Globus pallidus (tissue), 1 donor: ENCODE measurements at places on chromosomes 4 and X.

DNA sequence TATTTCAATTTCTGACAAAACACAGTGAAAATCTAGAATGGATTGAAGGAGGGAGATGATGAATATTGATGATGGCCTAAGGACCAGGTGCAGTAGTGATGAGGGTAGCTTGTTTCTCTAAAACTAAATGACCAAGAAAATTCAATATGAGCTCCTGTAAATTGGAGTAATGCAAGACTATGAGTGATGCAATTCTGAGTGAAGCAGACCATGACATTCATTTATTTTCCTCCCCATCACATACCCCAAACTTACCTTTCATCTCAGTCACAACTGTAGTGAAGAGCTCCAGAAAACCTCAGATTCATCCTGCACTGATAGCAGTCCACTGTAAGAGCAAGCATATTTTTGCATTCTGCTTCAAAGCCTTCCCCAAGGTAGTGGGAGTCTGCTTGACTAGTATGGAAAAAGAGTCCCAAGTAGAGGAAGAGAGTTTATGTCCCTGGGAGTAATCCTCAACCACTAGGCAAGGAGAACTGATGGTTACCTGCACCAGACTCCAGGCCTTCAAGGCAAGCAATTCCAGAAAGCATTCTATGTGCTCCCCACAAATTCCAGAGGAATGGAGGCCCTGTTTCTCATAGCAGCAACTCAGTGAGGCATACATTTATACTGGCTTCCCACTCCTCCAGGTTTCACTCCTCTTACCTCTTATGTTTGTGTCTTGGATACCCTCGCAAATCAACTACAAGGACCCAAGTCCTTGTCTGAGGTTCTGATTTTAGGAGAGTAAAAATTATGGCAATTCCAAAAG, 47.2 kb downstream of the CXCL1 start:
- no peak for DNase-seq

DNA sequence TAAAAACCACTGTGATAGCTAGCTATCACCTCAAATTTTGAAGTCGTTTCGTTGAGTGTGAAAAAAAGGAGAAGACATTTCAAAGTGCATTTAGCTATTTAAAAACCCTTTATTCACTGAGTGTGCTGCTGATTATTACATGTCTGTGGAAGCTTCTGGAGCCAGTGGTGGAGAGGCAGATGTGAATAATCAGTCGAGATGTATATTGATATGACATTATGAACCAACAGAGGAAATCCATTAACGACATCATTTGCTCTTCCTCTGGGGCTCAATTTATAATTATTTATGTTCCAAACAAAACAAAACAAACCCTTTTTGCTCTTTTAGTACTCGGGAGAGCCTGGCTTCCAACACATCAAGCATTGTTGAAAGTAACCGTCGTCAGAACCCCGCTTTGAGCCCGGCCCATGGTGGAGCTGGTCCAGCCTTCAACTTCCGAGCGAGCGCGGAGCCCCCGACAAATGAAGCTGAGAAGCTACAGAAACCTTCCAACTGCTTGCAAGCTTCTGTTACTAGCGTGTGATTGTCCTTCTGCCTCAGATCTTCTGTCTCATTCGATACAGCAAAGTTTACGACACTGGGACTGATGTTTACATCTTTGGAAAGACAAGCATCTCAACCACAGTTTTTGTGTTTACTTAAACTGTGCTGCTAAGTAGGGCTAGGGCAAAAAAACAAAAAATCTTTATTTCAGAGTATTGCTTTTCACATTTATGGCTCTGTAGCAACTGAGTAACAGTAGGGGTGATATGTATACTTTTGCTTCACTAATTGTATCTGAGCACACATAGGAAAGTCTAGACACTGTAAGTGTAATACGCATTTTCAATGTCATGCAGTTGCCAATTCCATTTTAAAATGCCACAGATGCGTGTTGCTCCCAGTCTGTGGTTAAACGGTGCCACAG, 111.9 kb downstream of the STOX2 start:
- DNase-seq = peak; percentile 45

DNA sequence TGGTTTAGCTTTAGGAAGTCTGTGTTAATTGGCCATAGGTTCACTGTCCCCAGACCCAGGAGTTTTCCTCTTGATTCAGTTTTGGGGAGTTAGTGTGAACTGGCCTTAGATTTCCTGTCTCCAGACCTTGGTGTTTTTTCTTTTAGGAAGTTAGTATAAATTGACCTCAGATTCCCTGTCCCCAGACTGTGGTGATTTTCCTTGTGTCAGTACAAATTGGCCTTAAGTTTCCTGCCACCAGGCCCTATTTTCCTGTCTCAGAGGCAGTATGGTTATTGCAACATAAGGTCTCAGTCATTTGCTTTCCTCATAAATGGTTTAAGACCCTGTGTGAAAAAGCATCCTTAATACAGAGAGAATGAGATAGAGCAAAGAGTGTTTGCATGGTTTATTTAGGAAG, 595.8 kb downstream of the NLGN4X start:
- no peak for DNase-seq

DNA sequence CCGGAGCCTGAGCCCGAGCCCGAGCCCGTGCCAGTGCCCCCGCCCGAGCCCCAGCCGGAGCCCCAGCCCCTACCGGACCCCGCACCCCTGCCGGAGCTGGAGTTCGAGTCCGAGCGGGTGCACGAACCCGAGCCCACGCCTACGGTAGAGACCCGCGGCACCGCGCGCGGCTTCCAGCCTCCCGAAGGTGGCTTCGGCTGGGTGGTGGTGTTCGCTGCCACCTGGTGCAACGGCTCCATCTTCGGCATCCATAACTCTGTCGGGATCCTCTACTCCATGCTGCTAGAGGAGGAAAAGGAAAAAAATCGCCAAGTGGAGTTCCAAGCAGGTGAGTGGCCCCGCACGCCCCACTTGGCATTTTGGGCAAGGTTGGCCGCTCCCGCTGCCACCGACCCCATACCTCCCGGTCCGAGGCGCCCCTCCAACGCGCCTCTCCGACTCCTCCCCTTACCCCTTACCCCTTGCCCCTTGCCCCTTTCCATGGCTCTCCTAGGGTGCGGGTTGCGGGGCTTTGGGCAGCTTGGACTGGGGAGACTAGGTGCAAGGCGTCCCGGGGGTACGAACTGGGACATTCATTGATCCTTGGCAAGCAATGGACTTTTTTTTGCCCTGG, 553 bp downstream of the SLC16A2 start:
- DNase-seq = no peak

DNA sequence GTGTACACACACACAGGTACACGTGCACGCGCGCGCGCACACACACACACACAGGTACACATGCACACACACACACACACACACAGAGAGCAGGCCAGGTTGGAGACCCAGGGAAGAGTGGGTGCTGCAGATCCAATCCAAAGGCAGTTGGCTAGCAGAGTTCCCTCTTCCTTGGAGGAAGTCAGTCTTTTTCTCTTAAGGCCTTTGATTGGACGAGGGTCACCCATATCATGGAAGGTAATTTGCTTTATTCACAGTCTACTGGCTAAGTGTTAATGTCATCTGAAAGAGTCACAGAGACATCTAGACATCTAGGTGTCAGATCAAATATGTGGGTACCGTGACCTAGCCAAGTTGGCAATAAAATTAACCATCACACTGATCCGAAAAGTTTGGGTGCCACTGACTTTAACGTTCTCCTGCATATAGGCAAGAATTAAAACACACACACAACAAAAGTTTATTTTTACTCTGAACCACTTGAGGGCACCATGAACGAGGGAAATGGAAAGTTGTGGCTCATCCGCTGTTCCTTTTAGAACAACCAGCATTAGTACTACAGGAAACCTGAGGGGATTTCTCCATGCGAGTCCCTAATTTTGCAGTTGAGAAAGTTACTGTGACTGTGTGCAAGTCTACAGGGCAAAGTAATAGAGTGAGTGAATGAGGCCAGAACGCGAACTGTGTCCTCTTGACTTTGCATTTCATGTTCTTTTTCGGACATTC, 66.0 kb upstream of the STOX2 start:
- peak; percentile 51 for DNase-seq

GRCh38 chrX:79506001-79506400, 138.9 kb upstream of the ITM2A start:
- no peak for DNase-seq

- no peak for DNase-seq
These were observed 227.4 kb downstream of the SLC7A11 start for GRCh38 chr4:138014590-138015288.

DNA sequence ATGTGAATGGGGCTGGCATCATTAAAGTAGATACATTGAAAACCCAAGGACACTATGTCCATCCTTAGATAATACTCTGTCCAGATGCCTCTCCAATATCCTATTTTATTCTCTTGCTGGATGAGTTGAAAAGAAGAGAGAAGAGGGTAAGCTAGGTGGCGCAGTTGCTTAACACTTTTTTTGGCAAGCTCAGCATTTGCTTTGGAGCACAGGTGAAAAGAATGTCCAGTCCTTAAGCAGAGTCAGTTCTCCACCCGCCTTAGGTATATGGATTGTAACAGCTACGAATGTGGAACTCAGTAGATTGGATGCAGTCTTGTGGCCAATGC, 208.4 kb downstream of the NWD2 start:
- DNase-seq = peak; percentile 72

GRCh38 chrX:51824061-51824460, 69.4 kb upstream of the MAGED1 start:
- no peak for DNase-seq

GRCh38 chr4:71545168-71545567, 206.3 kb downstream of the SLC4A4 start:
- DNase-seq = no peak

DNA sequence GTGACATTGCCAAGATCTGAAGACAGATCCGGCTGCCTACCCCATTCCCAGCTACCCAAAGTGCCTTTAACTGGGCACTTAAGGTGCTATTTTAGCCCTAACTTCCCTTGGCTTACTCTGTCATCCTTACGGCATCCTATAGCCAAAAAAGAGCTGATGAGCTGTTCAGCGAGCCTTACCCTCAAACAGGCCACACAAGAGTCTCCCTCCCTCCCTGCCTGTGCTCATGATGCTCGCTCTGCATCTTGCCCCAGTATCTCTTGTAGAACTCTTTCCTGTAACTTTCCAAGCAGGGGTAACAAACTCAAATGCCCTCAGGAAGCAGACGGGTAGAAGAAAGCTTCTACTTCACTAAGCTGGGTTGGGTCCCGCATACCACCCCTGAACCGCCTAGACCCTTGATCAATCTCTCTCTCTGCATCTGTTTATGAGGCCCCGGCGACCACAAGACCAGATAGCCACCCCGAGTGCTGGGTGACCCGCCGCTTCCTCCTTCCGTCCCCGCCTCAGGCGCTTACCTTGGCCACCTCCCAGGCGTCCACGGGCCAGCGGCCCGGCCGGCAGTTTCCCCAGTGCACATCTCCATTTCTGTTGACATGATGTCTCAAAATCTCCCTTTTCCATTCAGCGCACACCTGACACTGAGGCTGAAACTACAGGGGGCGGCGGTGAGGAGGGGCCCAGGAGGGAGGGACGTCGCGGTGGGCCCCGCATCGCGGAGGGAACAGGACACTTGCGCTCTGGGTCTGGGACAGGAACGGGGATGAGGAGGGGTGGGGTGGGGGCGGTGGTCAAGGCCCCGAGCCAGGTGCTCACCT, 663 bp downstream of the CXorf38 start:
- DNase-seq = peak; percentile 16

DNA sequence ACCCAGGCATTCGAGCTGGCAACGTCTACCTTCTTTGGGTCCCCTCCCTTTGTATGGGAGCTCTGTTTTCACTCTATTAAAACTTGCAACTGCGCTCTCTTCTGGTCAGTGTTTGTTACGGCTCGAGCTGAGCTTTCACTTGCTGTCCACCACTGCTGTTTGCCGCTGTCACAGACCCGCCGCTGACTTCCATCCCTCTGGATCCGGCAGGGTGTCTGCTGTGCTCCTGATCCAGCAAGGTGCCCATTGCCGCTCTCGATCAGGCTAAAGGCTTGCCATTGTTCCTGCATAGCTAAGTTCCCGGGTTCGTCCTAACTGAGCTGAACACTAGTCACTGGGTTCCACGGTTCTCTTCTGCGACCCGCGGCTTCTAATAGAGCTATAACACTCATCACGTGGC, 183.5 kb upstream of the GALNTL6 start:
- no peak for DNase-seq

DNA sequence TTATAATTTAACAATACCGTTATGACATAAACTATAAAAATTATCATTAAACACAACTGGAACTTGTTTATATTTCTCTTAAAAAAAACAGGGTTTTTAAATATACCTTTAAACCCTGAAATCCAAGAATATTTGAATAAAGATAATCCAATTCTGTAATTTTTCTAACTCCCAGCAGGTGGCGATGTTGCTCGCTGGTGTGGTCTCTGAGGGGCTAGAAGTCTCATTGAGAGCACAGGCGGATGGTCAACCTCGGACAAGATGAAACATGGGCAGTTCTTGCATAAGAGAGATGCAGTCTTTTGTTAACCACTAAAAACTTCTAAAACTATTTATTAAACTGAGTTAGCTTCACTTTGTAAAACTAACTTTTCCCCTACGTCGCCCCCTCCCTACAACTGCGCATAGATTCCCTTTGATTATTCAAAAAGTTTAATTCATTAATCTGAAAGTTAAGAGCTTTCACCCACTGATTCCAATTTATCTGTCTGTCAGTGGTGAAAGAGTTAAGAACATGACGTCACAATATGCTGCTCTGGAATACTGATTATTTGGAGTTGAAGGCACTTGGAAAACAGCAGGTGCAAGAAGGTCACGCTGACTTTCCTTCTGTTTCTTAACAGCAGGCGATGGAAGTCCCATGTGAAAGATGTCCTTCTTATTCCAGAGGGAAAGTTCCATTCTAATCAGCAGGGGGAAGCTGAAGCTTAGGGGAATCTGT, 29.5 kb downstream of the DMP1 start:
- DNase-seq = peak; percentile 85

GRCh38 chr4:1285790-1286553, 3.7 kb upstream of the MAEA start:
- DNase-seq = no peak

- no peak for DNase-seq
These were observed 20.5 kb downstream of the UGT2B7 start for GRCh38 chr4:69116645-69117321.

GRCh38 chrX:73390628-73391567, 56.0 kb upstream of the CDX4 start:
- DNase-seq = no peak

DNA sequence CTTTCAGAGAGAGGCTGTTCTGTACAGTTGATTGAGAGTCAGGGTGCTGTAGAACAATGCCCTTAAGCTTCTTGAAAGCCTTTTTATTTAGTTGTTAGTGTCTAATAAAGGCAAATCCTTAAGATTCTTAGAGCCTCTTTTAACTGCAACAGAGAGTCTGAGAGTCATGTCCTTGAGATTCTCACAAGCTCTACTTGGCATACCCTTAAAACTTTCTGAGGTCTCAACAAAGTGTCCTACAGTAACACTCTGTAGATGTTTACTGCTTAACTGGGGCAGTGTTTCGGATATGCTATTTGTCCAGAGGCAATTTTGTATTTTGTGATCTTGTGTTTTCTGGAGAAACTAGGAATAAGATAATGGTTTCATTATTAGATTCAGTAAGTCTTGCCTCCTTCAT, 209.7 kb downstream of the ARHGAP24 start:
- no peak for DNase-seq

DNA sequence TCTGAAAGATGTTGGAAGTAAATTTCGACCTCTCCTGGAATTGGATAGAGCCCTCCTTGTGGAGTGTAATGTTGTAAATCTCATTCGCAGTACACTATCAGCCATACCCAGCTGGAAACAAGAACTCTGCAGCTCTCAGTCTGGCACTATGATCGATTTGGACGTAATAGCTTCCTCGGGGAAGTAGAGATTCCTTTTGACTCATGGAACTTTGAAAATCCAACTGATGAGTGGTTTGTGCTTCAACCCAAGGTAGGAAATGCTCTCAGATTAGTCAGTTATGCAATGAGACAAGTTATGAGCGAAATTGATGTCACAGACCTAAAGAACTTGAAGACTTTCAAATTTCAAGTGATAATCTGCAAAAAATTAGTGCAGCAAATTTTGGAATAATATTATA, 103.9 kb downstream of the SYTL5 start:
- DNase-seq = no peak

- DNase-seq = no peak
These were observed 69.3 kb upstream of the PDE5A start for GRCh38 chr4:119697887-119698393.
